ENCODE measurements at places on chromosomes 1 and 21.

DNA sequence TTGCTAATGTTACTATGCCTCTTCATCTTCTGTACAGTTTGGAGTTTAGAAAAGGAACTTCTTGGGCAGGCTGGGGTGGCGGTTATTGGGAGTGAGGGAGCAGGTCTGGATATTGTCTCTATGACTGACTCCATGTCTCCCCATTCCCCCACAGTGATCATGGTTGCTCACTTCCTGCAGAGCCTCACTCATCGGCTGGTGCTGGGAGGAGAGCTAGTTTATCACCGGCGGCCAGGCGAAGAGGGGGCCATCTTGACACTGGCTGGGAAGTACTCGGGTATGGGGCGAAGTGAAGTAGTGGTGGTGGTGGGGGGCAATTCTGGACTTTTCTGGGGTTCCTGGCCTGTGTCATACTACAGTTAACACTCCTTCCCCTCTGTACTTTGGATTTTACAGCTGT is 2.2 kb downstream of the TOMM40L start:
- no peak for DNase-seq

DNA sequence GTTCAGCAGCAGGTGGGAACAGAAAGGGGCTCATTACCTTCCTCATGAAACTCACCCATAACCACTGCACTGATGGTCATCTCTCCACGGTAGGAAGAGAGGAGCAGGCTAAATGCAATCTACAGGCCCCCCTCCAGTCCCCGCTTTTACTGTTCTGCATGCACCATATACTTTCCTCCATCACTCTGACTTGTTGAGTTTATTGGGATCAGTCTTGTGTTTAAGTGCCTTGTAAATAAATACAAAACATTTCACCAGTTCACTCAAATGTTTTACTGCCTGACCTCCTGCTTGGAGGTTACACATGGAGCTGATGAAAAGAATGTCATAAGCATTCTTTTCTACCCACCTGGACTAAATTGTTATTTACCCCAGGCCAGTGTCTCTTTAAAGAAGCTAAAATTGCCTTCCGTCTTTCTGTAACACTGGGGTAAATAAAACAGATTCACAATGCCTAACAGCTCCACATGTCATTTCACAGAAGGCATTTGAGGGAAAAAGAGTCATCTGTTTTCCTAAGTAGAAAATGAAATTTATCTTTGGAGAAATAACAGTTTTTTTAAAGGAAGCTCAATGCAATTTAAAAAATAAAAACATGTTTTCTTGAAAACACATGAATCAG is 30.7 kb downstream of the PTPN14 start:
- no peak for DNase-seq

DNA sequence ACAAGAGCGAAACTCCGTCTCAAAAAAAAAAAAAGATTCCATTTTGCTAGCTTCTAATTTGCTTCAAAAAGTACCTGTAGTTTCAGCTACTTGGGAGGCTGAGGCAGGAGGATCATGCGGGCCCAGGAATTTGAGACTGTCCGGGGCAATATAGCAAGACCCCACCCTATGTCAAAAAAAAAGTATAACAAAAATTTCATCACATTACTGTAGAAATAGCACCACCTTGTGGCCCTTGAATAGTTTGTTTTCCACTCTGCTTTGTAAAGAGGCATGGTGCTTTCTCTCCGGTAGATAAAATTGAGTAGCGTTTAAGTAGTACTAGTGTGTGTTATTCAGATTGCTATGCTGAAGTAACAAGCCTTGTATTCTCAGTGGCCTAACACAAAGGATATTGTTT is 18.2 kb upstream of the MSTO1 start:
- no peak for DNase-seq

DNA sequence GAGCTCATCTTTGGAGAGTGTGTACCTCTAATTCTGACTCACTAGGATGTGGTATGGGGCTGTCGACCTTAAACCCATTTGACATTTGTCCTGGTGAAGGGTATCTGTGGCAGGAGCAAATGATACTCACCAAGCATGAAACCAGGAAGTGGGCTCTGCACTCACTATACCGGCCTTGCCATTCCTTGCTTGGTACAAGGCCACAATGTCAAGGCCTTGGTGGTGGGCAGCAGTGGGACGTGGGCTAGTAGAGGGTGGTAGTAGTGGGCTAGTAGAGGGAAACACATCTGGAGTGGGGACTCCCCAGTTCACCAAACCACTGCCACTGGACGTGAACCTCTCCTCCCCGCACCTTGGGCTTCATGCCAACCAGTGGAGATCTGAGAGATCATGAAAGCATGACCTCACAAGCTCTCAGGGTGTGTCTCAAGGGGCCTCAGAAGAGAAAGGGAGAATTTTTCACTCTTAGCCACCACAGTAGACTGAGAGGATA is 11.5 kb downstream of the TNFSF4 start:
- no peak for DNase-seq

DNA sequence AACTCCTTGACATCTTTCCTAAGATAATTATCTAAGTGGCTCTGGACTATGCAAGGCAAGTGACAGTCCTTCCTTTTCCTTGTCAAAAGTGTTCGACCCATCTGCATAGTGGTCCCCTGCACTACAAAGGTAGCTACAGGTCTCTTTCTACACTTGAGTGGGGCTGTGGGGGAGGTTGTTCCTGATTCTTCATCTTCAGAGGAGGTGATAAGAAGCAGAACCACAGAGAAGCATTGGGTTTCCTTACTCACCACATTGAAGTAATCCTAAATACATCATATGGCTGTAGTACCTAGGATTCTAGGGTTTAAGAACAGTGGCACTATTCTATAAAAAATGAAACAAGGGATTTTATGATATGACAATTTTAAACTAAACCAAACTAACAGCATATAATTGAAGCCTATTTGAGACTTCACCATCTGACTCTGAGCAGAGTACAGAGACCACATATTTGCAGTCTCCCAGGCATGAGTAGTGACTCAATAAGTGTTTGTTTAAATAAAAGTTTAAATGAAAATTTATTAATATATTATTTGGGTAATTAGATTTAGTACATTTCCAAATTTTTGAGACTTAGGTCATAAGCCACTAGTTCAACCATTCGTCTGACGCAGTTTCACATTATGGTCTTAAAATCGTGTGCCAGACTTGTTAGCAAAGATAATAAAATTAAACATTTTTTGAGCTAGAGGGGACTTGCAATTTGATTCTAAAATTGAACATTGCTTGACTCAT is 54.9 kb upstream of the NEK7 start:
- DNase-seq = no peak

DNA sequence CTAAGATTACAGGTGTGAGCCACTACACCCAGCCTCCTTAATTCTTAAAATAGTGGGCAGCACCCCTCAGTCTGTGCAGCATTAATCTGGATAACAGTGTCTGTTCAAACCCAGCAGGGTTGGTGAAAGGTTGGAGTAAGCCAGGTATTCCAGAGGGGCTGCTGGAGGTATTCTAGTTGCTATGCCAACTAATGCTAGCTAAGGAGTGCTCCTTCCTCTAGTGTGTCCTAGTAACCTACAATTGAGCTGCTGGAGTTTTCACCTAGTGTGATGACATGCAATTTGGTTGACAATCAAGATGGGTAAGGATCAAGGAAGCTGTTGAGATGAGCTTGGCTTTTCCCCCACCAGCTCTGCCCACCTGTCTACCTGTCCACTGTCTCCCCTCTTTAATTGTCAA is 100.2 kb upstream of the IPO9 start:
- no peak for DNase-seq

DNA sequence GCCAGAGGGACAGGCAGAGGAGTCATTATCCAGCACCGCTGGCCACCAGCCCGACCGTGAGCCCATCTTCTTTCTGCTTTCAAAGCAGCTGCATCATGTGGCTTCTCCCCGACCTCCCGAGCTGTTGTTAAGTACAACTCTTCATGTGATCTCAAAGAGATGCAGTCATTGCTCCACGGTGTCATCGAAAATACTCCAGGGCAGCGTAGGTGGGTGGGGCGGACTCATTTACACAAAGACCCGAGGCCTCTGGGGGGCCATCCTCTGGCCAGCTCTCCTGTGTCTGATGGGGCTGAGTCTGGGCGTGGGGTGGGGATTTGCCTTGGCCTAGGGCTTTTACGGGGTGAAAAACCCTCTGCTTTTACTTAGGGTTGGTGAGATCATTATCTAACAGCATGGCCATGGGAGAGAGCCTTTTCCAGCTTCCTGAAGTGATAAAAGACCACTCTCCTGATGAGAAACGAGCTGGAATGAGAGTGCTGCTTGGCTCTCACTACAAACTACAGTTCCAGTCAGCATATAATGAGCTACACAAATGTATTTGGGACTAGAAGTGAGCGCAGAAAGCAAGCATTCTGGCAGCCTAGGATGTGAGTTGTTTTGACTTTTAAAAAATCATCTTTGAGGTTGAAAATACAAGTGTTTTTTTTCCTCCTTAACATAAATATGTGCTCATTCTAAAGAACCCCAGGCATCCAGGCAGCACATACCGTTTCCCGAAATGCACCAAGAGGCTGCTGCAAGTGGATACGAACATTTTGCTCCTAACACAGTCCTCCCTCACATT is 165.0 kb downstream of the RHOU start:
- DNase-seq = no peak

DNA sequence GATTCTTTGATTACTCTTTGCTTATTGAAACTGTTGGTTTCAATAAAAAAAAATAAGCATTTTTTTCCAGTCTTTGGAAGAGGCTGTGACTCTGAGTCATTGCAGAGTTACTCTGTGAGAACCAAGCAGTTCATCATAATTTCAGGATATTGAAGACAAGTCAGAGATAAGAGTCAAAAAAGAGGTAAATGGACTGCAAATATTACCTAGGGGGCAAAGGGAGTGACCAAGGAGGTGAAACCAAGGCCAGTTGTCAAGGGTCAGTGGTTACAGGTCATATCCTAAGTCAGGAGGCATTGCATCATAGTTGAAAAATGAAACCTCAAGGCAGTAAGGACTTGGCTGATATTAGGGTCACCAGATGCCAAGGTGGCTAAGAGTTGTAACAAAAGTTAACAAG is 597.1 kb upstream of the USP24 start:
- DNase-seq = no peak

GRCh38 chr1:116130356-116130755 is 19.2 kb downstream of the MAB21L3 start:
- DNase-seq = no peak

- DNase-seq = no peak
These were observed 59.9 kb downstream of the TNN start for GRCh38 chr1:175127565-175127964.

GRCh38 chr1:18967066-18967690 is 10.7 kb upstream of the IFFO2 start:
- no peak for DNase-seq

DNA sequence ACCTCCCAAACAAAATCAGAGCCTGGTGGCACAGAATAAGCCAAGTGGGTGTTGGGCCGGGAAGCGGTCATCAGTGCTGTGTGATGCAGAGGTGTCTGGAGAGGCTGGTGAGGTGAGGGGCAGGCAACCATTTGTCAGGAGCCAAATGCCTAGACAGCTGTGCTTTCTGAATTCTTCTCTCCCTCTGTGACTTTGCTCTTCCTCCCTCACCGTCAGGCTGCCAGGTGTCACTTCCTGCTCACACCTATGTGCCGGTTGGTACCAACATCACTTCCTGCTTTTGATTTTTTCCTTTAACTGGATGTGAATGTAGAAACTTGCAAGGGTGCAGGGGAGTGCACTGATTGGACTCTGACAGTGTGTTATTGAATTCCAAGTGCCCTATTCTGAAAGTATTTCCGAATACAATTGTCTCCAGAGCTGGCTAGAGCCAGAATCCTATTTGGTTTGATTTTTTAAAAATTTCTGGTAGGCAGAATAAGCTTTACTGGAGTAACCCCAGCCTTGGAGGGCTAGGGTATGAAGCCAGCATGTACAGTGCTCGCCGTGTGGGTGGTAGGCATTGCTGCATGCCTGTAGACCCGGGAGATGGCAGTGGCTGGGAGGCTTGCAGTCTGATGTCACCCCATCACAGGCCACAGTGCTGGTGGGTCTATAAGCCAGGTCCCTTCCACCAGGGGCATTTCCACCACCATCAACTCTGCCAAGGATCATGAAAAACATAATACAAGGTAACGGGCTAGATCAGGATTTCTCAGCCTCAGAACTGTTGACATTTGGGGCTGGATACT is 210.9 kb downstream of the KAZN start:
- DNase-seq = no peak

- no peak for DNase-seq
These were observed 94.1 kb downstream of the ERG start for GRCh38 chr21:38404177-38404576.

- DNase-seq = no peak
These were observed 402.7 kb downstream of the DISC1 start for GRCh38 chr1:232029315-232029714.

DNA sequence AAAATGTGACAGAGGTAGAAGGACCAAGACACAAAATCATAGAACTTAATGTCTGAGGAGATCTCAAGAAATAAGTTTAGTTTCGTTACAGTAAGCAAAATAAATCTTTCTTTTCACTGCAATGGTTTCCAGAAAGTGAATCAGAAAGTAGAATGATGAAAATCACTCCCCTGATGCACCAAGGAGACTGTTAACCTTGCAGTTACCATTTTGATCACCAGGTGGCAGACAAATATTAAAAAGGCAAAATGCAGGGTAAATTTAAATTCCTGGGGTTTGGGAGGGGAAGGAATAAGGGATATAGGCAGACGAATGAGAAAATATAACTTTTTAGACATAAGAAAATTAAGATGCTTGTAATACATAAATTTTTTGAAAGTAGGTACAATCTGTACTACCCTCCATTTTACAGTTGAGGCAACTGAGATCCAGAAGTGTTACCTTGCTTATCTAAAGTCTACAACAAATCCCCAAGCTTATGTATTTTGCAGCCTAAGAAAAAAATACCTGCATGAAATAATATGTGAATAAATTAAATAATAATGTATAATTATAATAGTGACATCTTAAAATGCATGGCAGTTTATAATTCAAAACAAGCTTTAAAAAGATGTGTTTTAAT is 253.2 kb downstream of the CRB1 start:
- DNase-seq = no peak

DNA sequence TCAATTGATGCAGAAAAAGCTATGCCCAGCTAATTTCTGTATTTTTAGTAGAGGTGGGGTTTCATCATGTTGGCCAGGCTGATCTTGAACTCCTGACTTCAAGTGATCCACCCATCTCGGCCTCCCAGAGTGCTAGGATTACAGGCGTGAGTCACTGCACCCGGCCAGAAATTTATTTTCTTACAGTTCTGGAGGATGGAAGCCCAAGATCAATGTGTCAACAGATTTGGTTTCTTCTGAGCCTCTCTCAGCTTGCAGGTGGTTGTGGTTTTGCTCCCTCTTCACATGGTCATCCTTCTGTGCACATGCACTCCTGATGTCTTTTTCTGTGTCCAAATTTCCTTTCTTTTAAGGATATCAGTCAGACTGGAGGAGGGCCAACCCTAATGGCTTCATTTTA is 35.6 kb downstream of the SHCBP1L start:
- no peak for DNase-seq

GRCh38 chr21:34282223-34282622 is 81.6 kb upstream of the KCNE2 start:
- DNase-seq = no peak

- DNase-seq = peak; percentile 61
These were observed 5.5 kb upstream of the PRKCZ start for GRCh38 chr1:2044510-2045319.

- DNase-seq = no peak
These were observed 42.0 kb upstream of the COL6A2 start for GRCh38 chr21:46055863-46056281.

Data from stimulated activated CD8-positive, alpha-beta memory T cell treated with anti-CD3 and anti-CD28 coated beads, Interleukin-4, amount 100 ng/mL, for 1 hour (primary cell).